ENCODE measurements at places on chromosomes 1 and 21. TPM values are rescaled to one million over a fixed set of nuclear protein-coding genes. Genes with fewer than 3 reads are reported as not detected.

DNA sequence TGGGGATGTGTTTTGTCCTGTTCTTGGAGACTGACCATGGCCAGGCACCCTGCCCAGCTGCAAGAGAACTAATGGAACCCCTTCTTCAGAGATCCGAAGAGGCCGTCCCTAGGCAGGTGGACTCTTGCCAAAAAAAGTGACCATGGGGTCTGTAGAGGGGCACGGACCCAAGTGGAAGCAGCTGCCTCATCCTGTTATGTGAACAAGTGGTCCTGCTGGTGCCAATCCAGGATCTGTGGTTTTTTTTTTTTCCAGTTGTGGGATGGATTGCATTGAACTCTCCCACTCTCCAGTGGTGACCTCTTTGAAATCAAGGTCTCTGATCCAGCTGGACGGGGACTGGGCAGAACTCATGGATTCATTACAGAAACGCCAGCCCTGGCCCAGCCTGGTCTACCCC, 71.2 kb downstream of the ARHGEF10L start:
- no peak for DNase-seq

GRCh38 chr1:234969581-234970400, 158.8 kb downstream of the TOMM20 start:
- DNase-seq, result peak; percentile 90

DNA sequence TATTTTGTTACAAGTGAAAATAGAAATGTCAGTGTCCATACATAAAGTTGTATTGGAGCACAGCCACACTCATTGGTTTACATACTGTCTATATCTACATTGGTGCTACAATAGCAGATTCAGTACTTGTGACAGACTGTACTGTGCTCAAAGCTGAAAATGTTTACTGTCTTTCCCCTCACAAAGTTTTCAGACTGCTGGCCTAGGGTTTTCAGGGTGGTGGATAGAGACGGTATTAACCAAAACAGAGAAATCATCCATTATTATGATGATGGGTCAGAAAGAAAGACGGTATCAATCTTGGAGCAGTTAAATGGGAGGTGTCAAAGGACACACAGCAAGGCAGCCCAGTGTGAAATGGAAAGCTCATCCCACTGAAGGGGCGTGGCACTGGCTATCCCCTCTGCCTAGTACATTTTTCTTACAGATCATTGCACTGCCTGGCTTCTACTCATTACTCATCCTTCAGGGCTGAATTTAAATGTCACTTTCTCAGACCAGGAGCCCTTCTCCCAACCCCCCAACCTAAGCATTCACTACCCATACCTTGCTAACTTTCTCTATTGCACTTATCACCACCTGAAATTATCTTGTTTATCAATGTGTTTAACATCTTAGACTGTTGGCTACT, 10.2 kb downstream of the JAK1 start:
- DNase-seq, result no peak

GRCh38 chr1:43776043-43776761, 68.9 kb downstream of the ST3GAL3 start:
- no peak for DNase-seq

DNA sequence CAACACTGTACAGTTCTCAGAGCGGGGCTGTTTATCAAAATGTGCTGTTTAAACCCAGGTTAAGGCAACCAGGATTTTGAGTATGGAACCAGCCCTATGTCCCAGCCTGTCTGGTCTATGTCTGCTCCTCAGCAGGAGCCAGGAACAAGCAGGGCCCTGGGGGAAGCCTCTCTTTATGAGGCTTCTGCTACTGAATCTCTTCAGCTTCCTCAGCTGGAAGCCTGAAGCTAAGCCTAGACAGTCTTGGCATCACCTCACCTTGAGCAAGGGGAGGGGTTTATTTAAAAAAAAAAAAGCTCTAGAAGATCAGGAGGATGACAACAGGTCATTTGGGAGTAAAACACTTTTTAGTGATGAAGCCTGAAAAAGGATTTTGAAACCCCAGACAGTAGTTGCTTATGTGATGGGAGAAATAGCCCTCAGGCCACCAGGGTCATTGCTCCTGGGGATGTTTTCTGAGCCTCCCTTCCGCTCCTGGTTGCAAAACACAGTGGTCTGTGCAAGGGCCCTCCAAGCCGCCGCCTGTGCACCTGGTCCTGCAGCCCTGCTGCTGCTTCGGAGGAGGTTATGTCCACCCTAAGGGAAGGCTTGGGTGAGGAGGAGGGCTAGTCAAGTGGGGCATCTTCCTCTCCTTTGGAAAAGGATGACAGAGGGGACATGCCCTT, 21.8 kb upstream of the GRHL3 start:
- no peak for DNase-seq

DNA sequence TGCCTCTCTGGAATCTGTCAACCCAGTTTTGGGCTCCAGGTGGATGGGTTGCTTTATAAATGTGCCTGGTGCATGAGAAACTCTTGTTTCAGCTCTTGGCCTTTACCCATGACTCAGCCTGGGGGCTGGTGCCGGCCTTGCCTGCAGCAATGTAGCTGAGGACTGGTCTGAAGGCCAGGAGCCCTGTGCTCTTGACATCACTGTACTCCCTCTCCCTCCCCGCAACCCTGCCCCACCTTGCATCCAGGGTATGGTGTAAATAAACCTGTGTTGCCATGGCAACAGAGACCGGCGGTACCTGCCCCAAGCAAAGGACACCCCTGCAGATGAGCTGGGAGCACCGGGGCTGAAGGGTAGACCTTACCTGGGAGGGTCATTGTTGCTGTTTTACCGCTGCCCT, 13.3 kb downstream of the FAM151A start:
- DNase-seq, result no peak

- DNase-seq, result no peak
These were observed 40.4 kb downstream of the PHC2 start for GRCh38 chr1:33390542-33390941.

- DNase-seq, result peak; percentile 68
These were observed at the start of gene ZBTB18 for GRCh38 chr1:244050835-244051444. Gene ZBTB18 (plus strand): TSS chr1:244051283. CDS start chr1:244051432, 149 bp downstream.

- DNase-seq, result no peak
These were observed 92.6 kb upstream of the BEND5 start for GRCh38 chr1:48869116-48869893.

DNA sequence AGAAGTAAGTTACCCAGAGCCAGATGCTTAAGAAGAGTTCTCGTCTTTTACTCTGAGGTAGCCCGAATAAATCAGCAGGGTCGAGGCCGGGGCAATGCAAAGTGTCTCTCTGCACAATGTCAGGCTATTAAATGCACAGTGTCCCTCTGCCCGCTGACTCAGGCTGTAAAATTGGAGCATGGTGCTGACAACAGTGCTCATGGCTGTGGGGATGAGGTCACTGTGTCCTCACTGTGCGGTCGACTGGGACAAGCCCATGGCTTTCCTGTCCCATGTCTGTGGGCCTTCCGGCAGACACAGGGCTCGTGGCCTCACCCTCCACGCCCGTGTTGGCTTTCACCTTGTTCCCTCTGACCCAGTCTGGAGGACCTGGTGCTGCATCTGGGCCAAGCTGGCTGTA, 14.6 kb upstream of the SLC2A1 start:
- DNase-seq, result no peak

- DNase-seq, result no peak
These were observed 29.1 kb upstream of the CADM3 start for GRCh38 chr1:159142391-159142663.

DNA sequence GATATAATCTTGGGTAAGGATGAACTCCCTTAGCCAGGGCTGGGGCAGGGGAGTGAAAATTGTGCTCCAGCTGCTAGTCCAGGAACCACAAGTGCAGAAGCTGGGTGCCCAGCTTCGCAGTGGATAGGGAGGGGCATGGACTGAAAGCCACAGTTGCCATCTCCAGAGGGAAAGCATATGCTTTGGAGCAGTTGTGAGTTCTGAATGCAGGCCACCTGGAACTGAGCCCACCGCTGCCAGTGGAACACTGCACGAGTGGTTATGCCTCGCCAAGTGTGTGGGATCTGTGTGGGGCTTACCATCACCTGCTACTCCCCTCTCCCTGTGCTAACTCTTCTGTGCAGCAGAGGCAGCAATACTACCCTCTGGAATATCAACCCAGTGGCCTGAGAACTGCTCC, 158.4 kb upstream of the DPT start:
- no peak for DNase-seq

- peak; percentile 81 for DNase-seq
These were observed 44.1 kb downstream of the PGBD5 start for GRCh38 chr1:230382001-230382491.

DNA sequence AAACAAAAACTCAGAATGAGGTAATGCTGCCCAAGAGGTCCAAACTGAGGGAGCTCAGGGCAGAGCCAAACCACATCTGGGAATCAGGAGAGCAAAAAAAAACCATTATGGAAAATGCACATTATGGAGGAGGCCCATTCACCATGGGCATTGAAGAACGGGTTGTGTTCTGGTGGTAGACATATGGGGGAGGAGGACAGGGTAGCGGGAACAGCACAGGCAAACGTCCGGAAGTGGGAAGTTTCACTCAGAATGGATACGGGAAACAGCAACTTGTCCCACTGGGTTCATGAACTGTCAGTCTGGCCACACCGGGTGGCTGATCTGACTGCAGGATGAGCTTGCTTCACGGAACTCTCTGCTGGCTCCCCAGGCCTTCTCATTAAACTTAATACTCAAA, 139.7 kb downstream of the RRAGC start:
- no peak for DNase-seq

GRCh38 chr1:93779540-93780165, 98.0 kb upstream of the BCAR3 start:
- peak; percentile 60 for DNase-seq

DNA sequence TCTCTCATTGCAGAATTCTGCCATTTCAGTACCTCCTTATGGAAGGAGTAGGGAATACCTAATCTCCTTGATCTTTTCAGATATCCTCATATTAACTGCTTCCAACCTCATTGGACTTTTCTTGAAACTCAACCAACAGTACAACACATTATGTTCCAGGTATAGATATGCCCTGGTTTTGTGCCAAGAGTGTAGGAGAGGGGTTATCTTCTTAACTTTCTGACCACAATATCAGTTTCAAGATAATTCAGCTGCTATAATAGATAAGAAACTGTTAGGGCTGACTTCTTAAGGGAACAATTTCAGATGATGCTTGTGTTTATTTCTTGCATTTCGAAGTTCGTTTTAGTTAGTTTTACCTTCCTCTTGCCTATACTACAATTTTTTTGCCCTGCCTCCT, 2.1 kb upstream of the LPGAT1 start:
- no peak for DNase-seq

- DNase-seq, result no peak
These were observed 135.1 kb upstream of the MAGI3 start for GRCh38 chr1:113255038-113255719.

GRCh38 chr1:2258122-2258681, 30.1 kb downstream of the SKI start:
- DNase-seq, result peak; percentile 46

- DNase-seq, result no peak
These were observed 304.0 kb downstream of the KIF26B start for GRCh38 chr1:245458761-245459174.

DNA sequence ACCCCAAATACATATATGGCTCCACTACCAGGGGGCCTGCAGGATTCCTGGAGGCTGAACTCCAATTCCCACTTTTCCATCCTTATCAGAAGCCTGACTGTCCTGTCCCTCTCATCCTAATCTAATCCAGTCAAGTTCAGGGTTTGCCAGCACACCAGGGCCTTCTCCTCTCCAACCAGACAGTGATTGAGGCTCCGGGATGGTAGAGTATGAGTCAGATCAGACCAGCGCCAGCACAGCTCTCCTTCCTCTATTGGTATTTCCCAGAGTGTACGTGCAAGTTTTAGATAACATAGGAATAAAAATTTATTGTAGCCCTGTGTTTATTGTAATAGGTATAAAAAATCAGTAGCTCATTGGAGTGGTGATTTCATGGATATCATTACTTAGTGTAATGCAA, 24.5 kb upstream of the RCSD1 start:
- no peak for DNase-seq

DNA sequence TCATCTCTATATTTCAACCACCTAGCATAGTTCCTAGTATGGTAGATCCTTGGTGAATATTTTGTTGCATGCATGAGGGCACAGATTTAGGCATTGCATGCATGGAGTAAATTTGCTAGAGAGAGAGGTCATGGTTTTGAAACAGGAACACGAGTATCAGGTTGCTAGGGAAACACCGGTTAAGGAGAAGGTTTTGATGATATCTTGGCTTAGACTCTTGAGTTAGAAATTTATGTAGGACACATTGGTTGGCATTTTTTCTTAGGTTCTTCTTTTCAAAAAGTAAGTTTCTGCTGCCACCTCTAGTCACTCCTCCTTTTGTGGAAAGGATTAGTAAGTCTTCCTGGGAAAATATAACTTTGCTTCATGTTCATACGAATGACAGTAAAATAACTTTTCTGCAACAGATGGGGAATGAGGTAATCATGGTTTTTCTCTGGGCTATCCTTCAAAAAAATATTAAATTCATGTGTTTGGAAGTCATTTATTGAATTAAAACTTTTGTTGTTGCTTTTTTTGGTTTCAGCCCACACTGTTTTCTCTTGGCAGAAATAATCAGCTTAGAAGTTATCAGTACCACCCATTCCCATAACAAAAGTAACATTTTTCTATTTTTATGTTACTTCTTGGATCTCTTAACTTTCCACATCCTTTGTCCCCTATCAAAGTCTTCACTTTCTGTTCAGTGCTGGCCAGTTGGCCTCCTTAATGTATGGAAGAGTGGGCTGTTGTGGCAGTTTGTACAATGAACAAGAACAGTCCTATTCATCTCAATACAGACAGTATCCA, 97.3 kb downstream of the PLA2G4A start:
- no peak for DNase-seq

DNA sequence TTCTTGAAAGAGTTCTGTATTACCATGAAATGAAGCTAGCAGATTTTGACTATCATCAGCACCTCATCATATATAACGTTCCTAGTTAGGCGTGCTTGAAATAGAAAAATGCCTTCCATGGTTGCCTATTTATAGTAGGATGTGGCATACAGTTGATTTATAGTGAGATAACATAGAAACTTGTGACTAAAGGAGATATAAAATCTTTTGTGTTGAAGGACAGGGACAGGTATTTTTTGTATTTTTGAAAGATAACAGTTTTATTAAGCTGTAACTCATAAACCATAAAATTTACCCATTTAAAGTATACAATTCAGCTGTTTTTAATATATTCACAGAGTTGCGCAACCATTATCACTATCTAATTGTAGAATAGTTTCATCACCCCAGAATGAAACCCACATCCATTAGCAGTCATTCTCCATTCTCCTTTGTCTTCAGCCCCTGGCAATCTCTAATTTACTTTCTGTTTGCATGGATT, 19.3 kb downstream of the SPEN start:
- DNase-seq, result no peak

TNFRSF14 gene
- 95.0 TPM for total RNA-seq

NCAM2 gene
- total RNA-seq, result 0.82 TPM

GUCA2A gene
- total RNA-seq, result not detected

ACTN2 gene
- total RNA-seq, result 0.60 TPM

SPRR2E gene
- total RNA-seq, result not detected

PRMT6 gene
- total RNA-seq, result 19.3 TPM

ICOSLG gene
- 10.2 TPM for total RNA-seq

HNRNPCL2 gene
- total RNA-seq, result not detected

SMCP gene
- not detected for total RNA-seq

Measured in kidney (tissue), 22 donors.